Activated CD4-positive, alpha-beta T cell treated with anti-CD3 and anti-CD28 coated beads, Interleukin-10, Interleukin-2, amounts not matched to agents 100 ng/mL and 50 ng/mL, durations not matched to agents 16 hours and 8 hours (primary cell): ENCODE measurements at places on chromosomes 12 and 14.

GRCh38 chr12:79487386-79488110 is 203.2 kb downstream of the PAWR start:
- DNase-seq = no peak

GRCh38 chr14:74257941-74258763 is 18.9 kb downstream of the VSX2 start:
- no peak for DNase-seq

DNA sequence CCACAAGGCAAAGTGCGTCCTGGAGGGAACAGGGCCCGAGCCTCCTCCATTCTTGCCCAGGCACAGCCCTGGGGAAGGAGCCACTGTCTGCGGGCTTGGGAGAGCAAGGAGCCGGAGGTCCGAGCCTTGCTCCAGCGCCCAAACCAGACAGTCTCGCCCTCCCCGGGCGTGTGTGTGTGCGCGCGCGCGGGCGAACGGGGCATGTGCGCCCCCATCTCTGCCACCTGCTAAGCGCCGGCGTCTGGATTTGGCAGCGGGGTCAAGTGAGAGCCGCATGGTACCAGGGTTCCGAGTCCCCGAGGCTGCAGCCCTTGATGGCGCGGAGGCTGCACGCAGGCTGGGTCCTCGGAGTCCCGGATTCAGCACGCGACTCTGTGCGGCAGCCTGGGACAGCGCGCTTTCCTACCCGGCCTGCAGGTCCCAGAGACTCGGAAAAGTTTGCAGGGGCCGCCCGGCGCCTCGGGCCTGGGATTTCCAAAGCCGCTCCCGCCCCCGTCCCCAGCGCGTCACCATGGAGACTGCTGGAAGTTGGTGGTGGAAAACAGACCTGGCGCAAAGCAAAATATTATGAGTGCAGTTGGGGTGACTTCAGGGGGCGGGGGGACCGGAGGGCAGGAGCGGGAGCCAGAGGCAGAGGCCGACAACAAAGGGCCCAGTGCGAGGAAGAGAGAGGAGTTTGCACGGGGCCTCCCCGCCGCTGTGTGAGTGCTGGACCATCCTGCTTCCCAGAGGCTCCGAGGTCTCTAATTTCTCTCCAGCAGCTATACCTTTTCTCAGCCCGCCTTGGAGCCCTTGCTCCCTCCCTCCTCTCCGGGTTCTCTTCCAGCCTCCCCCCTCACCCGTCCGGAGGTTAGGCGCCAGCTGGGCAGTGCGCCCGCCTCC is 4.2 kb downstream of the RFX4 start:
- DNase-seq = no peak

DNA sequence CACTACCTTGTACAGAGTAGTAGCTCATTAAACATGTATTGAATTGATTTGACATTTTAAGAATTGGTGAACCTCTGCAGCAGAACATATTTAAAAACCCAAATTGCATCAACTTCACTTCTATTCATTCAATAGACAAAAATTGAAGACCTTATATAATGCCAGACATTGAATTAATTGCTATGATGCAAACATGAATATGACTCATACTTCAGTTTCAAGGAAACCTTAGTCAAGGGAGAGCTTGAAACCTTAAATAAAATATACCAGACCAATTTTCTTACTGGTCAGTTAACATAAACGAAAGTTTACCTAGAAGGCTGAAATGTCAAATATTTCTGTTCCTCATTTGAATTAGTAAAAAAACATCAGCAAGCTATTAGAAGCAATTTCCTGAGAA is 5.0 kb upstream of the MGAT4C start:
- DNase-seq = no peak

DNA sequence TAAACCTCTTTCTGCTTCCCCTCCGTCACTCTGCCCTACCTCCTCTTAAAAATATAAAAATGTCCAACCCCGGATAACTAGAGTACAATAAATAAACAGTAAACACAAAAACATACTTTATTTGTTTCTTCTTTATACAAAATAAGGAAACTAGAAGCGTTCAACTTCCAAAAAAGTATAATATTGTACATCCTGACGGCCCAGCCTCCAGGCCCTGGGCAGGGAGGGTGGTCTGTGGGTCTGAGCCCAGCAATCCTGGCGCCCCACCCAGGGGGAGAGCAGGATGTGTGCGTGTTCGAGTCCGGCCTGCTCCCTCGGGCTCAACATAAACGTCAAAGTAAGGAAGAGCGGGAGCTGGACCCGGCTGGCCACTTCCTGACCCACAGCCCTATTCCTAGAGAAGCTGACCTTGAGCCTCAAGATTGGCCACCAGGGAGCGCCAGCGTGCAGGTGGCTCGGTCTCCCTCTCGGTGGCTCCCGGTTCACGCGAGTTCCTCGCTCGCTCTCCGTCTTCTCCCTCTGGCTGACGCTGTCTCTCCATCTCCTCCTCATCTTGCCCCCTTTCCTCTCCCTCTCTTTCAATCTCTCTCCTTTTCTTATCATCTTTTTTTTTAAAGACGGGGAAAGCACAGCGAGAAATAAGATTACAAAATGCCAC is 9.4 kb downstream of the LHX5 start:
- peak; percentile 71 for DNase-seq

- DNase-seq = no peak
Observed at GRCh38 chr12:112117685-112118084, 7.7 kb upstream of the TRAFD1 start.
